ENCODE measurements at places on chromosomes 6 and 20.

- DNase-seq: peak; percentile 51
Observed at GRCh38 chr20:5090191-5090590, 29.6 kb downstream of the PCNA start.

DNA sequence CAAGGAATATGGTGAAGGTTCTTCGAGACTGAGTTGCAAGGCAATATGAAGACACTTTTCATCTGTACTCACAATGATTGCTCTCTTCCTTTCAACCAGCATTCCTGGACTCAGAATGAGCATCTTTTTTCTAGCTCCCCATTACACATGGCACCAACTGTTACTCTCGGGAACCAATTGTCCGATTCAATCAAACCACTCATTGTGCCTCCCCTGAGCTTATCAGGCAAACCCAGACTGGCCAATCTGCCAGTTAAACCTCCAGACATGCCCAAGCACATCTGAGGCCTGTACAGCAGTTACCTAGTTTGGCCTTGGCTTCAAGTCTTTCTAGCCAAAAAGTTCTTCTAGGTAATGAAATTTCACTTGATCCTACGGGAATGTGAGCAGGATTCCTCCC is 164.1 kb downstream of the ID4 start:
- no peak for DNase-seq

- no peak for DNase-seq
Observed at GRCh38 chr6:123803504-123804013, at the start of gene NKAIN2. Gene NKAIN2 (plus strand): TSS chr6:123803865.

- DNase-seq: peak; percentile 67
Observed at GRCh38 chr6:13044390-13044789, 283.9 kb downstream of the TBC1D7 start.

- no peak for DNase-seq
Observed at GRCh38 chr20:9928955-9929354, 90.1 kb upstream of the PAK5 start.

DNA sequence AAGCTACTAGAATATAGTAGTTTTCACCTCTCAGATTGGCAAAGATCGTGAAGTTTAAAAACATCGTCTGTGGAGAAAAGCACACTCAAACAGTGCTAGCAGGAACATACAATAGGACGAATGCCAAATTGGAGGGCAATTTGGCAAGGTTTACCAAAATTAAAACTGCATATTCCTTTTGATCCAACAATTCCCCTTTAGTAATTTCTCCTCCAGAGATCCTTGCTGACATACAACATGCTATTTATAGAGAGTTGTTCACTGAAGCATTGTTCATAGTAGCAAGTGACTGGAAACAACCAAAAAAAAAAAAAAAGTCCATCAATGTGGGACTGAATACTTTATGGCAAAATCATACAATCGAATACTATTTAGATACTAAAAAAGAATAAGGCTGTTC is 202.2 kb downstream of the ATXN1 start:
- no peak for DNase-seq

DNA sequence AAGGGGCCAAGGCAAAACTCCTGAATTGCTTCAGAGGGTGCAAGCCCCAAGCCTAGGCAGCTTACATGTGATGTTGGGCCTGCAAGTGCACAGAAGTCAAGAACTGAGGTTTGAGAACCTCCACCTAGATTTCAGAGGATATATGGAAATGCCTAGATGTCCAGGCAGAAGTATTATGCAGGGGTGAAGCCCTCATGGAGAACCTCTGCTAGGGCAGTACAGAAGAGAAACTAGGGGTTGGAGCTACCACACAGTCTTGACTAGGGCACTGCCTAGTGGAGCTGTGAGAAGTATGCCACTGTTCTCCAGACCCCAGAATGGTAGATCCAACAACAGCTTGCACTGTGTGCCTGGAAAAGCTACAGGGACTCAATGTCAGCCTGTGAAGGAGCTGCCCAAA is 179.7 kb upstream of the GJE1 start:
- DNase-seq: no peak

DNA sequence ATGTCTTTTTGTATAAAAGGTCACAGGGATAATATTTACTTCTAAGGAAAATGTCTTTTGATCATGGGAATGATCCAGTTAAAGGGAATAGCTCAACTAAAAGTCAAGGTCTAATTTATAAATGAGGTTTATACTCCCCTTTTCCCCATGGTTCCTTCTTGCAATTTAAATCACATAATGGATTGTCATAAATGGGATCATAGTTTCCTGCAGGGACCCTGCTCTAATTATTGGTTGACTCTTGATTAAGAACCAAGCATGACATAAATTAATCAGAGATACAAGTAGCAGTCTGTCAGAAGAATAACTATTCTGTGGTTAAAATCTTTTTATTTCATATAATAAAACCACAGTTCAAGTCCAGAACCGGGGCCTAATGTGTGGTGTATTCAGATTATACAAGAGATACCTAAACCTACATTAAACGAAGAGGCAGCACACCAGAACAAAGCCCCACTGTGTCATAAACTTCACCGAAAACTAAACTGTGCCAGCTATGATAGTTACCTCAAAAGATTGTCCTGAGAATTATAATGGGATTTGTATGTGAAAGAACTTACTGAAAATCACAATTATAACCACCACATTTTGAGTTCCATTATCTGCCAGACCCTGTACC is 43.0 kb upstream of the CD83 start:
- no peak for DNase-seq

- DNase-seq: no peak
Observed at GRCh38 chr6:137736911-137737310, 130.1 kb upstream of the TNFAIP3 start.
